ENCODE measurements at places on chromosomes 2 and 18.

DNA sequence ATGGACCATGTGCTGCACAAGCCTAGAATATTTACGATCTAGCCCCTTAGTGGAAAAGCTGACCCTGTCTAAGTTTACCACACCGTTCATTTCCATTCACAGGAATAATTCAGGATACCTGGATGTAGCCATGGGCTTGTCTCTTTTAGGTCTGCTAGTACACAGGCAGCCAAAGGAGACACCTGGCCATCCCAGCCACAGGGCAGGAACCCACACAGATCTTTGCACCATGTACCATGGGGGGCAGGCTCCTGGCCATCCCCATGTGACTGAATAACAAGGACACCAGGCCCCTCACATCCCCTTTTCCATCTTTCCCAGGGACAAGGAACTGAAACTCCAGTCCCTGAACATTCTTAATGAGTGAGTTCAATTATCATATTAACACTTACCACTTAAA is 467.3 kb upstream of the MYT1L start:
- DNase-seq: no peak

- DNase-seq: peak; percentile 59
Observed at GRCh38 chr2:84880645-84881521, at the start of gene TRABD2A. Gene TRABD2A (minus strand): TSS chr2:84881084. CDS start chr2:84881039, 45 bp downstream.

- no peak for DNase-seq
Observed at GRCh38 chr2:122491011-122491410, 735.6 kb downstream of the TSN start.

GRCh38 chr2:156332534-156333273 is at the start of gene NR4A2:
Gene NR4A2 (minus strand): TSS chr2:156332721. CDS start chr2:156330186, 2,535 bp downstream.
- peak; percentile 90 for DNase-seq

DNA sequence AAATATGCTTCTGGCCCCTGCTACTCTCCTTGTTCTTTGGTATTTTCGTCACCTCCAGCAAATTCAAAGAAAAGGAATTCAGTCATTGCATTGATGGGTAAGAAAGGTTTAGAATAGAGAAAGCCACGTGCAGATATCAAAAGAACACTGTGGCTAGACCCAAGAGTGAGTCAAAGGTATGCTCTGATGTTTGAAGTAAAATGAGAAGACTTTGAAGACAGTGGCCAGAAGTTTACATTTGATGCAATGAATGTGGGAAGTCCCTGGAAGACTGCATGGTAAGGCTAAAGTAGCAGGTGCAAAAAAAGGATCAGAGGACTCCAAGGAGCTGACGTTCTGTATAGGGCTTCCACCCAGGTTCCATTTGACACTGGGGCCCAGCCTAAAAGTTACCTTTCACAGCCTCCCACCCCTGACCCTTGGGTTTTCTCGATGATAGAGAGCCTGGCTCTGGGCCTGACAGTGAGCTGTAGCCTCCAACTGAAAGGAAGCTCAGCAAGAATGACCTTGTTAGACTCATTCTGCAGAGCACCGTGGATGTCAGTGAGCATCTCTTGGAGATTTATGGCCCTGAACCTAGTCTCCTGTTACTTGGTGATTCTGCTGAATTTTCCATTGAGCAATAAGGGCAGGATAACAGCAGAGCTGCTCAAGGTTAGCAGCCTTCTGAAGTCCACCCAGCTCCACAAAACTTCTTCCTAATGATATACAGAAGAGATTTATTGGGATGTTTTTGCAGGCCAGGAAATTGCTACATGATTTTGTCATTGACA is 223.7 kb upstream of the RBBP8 start:
- peak; percentile 81 for DNase-seq

- no peak for DNase-seq
Observed at GRCh38 chr18:9860682-9861081, 25.1 kb upstream of the TXNDC2 start.

GRCh38 chr18:51137891-51138290 is 59.6 kb downstream of the MEX3C start:
- no peak for DNase-seq

DNA sequence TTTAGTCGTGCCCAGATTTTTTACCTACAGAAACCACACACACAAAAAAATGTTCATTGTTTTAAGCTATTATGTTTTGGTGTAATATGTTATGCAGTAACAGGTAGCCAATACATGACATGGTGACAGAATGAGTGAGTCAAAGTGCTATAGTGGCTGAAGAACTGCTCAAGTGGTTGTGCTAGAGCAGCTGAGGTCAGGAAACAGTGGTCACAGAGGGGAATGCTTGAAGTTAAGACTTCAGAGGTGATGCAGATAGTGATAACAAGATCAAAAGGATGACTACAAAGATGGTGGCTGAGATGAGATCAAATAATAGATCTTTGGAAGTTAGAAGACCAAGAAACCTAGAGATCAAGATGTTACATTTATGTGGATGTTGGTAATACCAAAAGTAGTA is 174.3 kb downstream of the KCNE4 start:
- DNase-seq: no peak

DNA sequence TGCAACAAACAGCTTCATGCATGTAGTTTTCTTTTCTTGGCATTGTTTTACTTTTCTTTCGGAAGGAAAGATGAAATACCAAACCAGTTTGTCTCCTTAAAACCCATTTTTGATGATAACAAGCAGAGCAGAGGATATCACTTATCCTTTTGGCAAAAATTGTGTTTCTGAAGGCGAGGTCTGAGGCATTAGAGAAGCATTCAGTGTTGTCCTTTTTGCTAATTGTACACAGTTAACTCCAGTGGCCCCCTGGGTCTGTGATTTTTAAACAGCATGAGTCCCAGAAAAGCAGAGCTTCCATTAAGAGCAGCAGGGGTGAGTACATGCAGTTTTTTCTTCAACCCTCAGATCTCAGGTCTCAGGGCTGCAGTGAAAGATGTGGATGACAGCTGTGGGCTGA is 41.3 kb downstream of the TTC39C start:
- no peak for DNase-seq

GRCh38 chr2:212135739-212136138 is 402.9 kb downstream of the ERBB4 start:
- DNase-seq: peak; percentile 39

DNA sequence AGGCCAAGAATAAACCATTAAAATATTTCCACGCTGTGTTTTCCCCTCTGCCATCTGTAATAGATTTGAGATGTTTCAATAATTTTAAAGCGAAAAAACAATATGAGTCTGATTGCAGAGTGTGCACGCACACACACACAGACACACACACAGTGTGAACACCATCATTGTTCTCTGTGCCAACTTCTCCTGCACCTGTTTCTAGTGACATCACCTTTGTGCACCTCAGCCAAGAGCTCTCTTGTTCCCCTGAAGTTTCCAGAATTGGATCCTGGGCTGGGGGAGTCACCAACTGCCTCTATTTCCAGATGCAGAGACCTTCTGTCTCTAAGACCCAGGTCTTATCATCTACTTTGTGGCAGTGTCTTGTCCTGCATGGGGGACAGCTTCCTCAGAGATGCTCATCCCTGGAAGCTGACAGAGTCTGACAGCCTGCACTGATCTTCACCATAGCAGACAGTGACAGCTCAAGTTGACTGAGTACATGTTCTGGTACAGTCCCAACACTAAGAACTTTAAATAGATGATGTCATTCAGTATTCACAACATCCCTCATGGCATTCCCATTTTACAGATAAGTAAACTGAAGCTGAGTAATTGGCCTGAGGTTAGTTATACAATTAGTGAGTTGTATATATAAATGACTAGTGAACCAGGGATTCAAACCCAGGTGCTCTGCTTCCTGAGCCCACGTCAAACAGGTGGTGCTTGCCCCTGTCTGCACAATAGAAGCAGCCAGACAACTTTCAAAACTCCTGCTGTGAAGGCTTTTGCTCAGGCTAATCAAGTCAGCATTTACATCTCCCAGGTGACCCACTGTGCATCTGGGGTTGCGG is 39.4 kb downstream of the ACOXL start:
- no peak for DNase-seq

GRCh38 chr18:79543861-79544385 is 135.7 kb upstream of the CTDP1 start:
- no peak for DNase-seq

GRCh38 chr2:138510319-138510718 is 8.7 kb downstream of the SPOPL start:
- DNase-seq: no peak

DNA sequence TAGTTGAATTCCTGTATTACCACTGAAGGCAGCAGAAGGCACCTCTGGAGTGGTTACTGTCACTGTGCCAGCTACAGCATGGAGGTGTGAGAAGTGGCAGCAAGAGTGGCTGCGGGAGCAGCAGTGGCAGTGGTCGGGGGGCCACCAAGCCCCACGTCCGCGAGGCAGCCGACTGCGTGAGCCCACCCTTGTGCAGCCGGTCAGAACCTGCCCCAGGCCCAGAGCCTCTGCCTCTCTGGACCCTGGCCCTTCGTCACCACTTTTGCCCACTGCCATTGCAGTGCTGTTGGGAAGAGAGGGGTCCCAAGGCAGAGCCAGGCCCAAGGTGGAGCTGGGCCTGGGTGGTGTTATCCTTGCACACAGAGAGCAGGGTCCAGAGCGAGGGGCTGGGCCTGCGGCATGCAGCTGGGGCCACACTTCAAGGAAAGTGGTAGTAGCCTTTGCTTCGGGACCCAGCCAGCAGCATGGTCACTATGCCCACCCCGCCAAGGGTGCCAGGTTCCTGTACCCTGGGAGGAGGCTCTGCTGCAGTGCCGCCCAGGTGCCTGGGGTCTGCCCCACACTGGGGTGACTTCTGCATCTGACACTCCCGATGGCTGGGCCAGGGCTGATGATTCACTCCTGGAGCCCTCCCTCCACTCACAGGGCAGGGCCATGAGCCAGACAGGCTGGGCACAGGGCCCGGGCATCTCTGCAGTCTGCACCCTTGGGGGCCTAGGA is 450.1 kb upstream of the LRATD1 start:
- DNase-seq: no peak

- DNase-seq: no peak
Observed at GRCh38 chr2:111653103-111653624, 230.8 kb downstream of the ANAPC1 start.

DNA sequence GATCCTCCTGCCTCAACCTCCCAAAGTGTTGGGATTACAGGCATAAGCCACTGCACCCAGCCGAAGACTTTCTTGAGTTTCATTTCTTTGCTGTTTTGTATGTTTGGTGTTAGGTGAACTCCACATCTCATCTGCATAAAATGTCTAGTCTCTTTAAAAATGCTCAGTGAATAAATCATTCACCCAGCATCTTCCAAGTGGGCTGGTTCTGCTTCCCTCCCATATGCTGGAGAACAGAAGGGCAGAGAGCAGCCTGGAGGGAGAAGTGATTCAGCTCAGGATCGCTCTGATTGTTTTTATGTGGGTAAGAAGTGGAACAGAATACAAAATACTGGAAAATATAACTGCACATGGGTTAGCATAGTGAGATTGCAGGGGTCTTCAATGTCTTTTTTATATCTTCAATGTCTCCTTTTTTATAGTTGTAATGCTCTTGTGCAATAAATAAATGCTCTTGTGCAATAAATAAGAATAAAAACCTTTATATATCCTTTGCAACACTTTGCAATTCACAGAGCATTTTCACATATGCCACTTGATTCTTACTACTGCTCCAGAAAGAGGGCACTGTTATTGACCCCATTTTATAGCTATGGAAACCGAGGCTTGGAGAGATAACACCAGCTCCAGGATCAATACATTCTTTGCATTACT is 253.0 kb upstream of the NCKAP5 start:
- DNase-seq: peak; percentile 72

DNA sequence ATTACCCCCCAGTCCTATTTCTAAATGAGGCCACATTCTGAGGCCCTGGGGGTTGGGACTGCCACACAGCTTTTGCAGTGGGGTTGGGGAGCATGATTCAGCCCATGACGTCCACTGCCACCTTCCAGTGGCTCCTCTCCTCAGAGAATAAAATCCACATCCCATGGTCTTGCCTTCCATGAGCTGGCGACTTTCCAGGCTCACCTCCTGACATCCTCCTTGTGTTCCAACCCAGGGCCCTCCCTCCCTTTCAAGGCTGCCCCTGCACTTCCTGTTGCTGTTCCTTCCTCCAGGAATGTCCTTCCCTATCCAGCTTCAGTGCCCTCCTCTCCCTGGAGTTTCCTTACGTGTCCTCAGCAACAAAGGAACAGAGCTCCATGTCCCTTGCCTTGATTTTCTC is 187.3 kb upstream of the ID2 start:
- DNase-seq: no peak

GRCh38 chr2:96685577-96686459 is 43.3 kb downstream of the FER1L5 start:
- peak; percentile 3 for DNase-seq

DNA sequence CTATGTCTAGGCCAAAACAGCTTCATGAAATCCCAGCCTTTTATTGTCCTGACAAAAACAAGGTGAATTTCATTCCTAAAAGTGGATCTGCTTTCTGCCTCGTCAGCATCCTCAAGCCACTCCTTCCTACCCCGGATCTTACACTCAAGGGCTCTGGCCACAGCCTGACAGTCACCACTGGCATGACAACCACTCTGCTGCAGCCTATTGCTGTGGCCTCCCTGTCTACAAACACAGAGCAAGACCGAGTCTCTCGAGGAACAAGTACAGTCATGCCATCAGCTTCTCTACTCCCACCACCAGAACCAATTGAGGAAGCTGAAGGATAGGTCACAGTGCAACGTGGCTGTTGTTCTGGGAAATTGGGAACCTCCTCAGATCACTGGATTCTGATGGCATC is 106.1 kb downstream of the ICA1L start:
- DNase-seq: no peak

DNA sequence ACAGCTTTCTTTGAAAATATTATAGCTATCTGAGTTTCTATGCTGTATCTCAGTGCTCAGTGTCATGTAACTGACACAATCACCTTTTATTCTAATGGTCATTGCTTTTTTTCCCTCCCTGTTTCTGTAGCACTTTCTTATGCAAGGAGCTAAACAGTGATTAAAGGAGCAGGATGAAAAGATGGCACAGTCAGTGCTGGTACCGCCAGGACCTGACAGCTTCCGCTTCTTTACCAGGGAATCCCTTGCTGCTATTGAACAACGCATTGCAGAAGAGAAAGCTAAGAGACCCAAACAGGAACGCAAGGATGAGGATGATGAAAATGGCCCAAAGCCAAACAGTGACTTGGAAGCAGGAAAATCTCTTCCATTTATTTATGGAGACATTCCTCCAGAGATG is 56.4 kb downstream of the SCN2A start:
- DNase-seq: no peak

GRCh38 chr2:47891369-47892337 is 14.6 kb downstream of the FBXO11 start:
- DNase-seq: peak; percentile 52

- DNase-seq: peak; percentile 58
Observed at GRCh38 chr18:8771930-8772329, 66.6 kb downstream of the MTCL1 start.

DNA sequence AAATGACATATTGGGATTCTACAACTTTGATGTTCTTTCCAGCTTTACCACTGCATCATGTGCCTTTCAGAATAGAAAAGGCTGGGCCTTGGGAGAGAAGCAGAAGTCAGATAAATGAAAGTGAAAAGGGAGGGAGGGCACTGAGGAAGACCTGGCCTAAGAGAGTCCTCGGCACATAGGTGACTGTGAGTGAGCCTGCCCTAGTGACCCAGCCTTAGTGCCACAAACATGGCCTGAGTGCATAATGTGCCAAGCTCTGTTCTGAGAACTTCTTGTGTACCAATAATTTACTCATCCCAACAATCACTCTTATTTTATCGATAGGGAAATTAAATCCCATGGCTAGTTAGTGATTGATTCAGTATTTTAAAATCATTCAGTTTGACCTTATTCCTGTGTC is 436.6 kb downstream of the LRP1B start:
- no peak for DNase-seq

GRCh38 chr2:229363185-229363814 is 92.2 kb upstream of the PID1 start:
- peak; percentile 24 for DNase-seq

- DNase-seq: peak; percentile 40
Observed at GRCh38 chr2:240912878-240913809, 7.0 kb downstream of the CROCC2 start.

GRCh38 chr2:97969081-97970067 is 26.4 kb downstream of the TMEM131 start:
- DNase-seq: peak; percentile 32

Data from fibroblast of mammary gland (primary cell).